ENCODE measurements at places on chromosomes 3 and 15. TPM values are rescaled to one million over a fixed set of nuclear protein-coding genes. Genes with fewer than 3 reads are reported as not detected.

PAQR9 gene
- total RNA-seq = not detected

UPK1B gene
- total RNA-seq = not detected

SAMD7 gene
- total RNA-seq = not detected

KLHL24 gene
- total RNA-seq = 8.0 TPM

Data from activated naive CD8-positive, alpha-beta T cell treated with anti-CD3 and anti-CD28 coated beads for 36 hours (primary cell).